ENCODE measurements at places on chromosomes 11 and 22.

DNA sequence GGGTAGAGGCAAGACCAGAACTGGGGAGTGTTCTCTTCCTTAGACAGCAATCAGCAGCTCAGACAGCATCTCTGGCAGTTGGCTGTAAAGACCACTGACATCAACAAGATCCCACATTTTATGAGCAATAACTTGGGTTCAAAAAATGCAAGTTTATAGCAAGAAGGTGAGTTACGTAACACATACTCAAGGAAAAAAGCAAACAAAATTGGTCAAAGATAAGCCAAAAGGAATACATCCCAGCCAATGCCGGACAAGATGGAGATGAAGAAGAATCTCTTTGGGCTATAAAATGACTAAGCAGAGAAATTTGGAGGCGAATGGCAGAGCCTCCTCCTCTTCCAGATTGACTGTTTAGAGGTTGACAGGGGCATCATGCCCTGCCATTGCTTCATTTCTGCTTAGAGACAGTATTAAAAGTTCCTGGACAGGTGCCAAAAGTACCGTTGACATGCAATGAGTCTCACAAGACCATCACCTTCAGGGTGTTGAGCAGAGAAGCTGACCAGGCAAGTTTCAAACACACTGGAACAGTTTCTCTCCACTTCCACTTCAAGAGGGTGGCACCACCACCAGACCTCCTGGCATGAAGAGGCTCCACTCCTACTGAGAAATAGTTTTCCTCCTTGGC is 55.9 kb downstream of the ENDOD1 start:
- DNase-seq: no peak

GRCh38 chr22:41565403-41566054 is 4.7 kb downstream of the CSDC2 start:
- no peak for DNase-seq

- DNase-seq: no peak
Observed at GRCh38 chr11:1844221-1845094, 5.7 kb downstream of the TNNI2 start.

GRCh38 chr11:35944503-35945136 is 758 bp downstream of the LDLRAD3 start:
- no peak for DNase-seq

Data from NCI-H1092 (cell line).